ENCODE measurements at places on chromosomes 11 and 22.

GRCh38 chr11:126636911-126637794 is 281.7 kb downstream of the ST3GAL4 start:
- DNase-seq = no peak

DNA sequence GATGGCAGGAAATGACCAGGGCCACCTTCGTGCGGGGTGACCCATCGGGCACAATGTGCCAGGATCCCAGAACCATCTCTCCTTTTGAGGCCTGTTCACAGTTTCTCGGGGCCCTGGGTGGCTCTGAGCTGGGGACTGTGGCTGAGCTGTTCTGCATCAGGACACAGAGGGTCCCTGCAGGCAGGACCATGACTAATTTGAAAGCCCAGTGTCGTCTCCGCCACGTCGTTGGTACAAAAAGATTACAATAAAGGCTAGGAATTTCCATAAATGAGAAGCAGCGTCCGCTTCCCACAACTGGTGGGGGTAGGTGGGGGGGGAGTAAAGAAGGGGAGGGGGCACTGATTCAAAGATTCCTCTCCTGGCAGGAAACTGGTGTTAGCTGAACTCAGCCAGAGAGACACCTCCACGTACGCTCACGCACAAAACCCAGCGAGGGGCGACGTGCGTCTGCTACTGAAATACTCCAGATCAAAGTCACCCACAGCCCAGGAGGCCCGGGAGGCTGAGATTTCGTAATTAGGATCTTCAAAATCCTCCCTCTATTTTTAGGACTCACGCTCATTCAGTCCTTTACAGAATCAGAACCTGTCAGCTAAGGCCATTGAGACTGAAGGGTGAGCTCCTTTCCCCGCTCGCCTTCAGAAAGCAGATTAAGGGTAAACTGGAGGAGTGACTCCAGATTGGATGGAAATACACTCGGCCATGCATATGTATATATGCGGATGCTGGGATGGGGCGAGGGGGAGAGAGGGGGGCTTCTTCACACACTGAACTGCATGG is 11.0 kb downstream of the MN1 start:
- no peak for DNase-seq

- no peak for DNase-seq
These were observed 154.2 kb downstream of the MIAT start for GRCh38 chr22:26811647-26811992.

- peak; percentile 17 for DNase-seq
These were observed 12.9 kb upstream of the SYTL2 start for GRCh38 chr11:85823816-85824215.

DNA sequence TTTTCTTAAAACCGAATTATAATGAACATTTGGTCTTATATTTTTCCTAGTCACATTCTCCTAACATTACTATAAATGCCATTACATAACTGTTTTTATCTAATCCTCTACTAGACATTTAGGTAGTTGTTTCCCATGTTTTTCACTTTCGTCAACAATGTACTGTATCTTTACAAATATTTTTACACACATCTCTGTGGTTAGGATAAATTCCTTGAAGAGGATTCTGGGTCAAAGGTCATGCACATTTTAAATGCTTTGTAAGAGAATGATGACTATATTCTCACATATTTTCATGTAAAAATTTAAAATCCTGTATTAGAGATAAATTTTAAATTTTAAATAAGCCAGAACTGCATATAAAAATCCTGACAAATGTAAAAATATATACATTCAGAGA is 61.3 kb upstream of the CLNS1A start:
- no peak for DNase-seq

DNA sequence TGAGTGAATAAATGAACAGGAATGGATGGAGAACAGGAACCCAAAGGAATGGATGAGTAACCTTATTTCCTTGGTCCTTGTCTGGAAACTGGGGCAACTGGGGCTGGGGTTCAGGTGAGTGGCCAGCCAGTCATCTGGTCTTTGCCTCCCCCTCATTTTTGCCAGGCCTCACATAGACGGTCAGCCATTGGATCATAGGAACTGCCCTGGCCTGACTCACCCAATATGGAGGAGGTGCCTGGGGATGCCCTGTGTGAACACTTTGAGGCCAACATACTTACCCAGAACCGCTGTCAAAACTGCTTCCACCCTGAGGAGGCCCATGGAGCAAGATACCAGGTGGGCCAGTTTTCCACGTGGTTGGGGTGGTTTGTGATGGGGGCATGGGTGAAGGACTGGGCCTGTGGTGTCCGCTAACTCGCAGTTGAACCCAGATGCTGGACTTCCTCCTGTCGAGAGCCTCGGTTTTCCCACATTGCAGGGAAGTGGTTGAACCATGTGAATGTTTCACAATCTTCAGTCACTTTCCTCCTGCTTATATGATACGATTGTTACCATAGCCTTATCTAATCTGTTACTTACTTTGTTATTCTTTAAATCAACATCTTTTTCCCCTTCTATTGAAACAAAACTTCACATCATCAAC is 4.4 kb downstream of the TRIOBP start:
- no peak for DNase-seq

- DNase-seq = no peak
These were observed 10.5 kb downstream of the AASDHPPT start for GRCh38 chr11:106087815-106088435.

DNA sequence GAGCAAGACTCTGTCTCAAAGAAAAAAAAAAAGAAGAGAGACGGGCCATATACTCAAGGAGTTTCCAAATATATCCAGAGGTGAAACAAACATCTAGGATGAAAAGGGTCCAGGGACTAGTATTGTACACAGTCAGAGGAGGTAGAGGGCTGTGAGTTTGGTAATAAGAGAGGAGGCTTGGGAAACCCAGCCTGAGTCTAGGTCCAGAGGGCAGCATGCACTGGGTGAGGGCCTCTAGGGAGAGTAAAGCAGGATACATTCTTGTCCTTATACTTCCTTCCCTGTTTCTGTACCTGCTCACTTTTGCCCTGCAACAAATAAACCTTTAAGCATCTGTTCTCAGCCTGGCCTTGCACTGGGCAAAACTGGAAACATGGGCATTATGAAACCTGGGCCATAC is 31.5 kb downstream of the STIM1 start:
- DNase-seq = no peak

GRCh38 chr11:108973402-108974162 is 308.7 kb downstream of the DDX10 start:
- no peak for DNase-seq

GRCh38 chr22:36325154-36326031 is 62.4 kb downstream of the MYH9 start:
- no peak for DNase-seq

GRCh38 chr11:87675993-87676392 is 499.2 kb downstream of the RAB38 start:
- DNase-seq = no peak

GRCh38 chr11:113670831-113671215 is 35.3 kb downstream of the TMPRSS5 start:
- DNase-seq = no peak

GRCh38 chr22:38699784-38700183 is 959 bp downstream of the JOSD1 start:
- no peak for DNase-seq

GRCh38 chr11:28833670-28834069 is 725.5 kb downstream of the METTL15 start:
- no peak for DNase-seq

DNA sequence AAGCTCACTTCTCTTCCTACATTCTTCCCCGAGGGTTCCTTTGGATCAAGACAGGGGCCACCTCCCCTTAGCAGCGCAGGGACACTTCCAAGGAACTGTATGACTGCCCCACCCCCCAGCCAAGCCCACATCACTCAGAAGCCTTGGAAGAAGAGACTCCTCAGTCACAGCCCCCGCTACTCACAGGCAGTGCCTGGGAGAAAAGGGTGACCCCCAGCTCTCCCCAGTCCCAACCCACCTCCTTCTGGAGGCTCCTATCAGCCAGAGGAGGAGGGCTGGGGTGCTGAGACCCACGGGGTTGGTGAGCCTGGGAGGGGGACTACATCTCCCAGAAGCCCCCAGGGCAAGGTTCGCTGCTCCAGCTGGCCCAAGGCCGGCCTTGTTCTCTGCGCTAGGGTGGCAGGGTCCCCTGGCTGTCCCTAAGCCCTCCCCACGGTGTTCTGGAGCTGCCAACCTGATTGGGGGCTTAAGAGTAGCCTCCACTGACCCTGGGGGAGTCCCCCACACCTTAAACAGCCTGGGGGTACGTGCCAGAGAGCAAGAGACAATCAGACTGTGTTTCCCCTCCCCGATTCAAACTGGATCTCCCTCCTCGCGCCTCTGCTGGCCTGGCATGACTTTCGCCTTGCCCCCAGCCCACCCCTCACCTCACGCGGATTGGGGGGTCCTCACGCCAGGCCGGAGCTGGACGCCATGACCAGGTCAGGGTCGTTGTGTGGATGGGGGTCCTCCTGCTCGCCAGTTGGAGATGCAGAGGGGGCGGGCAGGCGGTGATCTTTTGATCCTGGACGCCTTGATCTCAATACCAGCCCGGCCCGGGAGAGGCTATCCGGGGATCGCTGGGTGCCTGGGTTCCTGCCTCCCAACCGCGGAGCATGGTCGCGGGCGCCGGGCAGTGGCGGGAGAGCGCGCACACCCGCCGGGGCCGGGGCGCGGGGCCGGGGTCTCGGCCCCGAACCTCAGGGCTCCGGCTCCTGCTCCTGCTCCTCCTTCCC is 838 bp downstream of the BCL9L start:
- no peak for DNase-seq

- no peak for DNase-seq
These were observed 19.2 kb upstream of the KDM2A start for GRCh38 chr11:67099831-67100324.

- no peak for DNase-seq
These were observed 69.3 kb downstream of the CEP164 start for GRCh38 chr11:117396970-117397369.

DNA sequence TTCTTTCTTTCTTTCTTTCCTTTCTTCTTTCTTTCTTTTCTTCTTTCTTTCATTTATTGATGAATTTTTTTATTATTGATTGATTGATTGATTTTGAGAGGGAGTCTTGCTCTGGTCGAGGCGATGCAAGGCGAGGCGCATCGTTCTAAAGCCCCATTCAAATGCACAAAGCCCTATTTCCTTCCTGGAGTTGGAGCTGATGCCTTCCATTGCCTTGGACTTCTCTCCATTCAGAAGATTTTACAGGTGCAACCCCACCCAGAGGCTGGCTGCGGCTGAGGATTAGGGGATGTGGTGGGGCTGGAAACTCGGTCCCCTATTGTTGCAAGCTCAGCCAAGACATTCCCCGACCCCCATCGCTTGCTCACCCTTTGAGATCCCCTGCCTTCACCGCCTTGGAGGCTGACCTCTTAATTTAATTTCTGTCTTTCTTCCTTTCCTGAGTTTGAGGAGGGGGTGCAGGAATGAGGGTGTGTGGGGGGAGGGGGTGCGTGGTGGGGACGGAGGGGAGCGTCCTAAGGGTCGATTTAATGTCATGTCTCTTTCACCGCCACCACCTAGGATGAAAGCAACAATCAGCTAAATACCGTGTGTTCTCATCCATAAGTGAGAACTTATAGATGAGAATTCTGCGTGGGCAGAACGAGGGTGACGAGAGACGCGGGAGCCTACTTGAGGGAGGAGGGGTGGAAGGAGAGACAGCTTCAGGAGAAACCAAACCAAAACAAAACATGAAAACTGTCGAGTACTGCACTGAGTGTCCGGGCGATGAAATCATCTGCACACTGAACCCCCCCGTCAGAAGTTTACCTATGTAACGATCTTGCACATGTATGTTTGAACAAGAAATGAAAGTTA is 3913.9 kb upstream of the OR11H1 start:
- no peak for DNase-seq

- DNase-seq = no peak
These were observed 21.5 kb upstream of the CSNK2A3 start for GRCh38 chr11:11374358-11375148.

GRCh38 chr11:10493041-10493663 is 38.1 kb downstream of the AMPD3 start:
- no peak for DNase-seq

GRCh38 chr22:39662686-39663052 is 92.1 kb downstream of the CACNA1I start:
- no peak for DNase-seq

DNA sequence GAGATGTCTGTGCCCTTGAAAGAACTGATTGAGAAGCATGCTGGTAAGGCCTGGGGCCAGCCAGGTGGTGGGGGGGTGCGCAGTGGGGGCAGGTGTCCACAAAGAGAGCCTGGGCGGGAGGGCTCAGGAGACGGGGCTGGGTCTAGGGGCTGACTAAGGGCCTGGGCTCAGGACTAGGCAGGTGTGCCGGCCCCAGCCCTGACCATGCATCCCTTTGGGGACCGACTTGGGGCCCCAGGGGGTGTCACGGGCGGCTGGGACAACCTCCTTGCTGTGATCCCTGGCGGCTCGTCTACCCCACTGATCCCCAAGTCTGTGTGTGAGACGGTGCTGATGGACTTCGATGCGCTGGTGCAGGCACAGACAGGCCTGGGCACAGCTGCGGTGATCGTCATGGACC is 4.4 kb downstream of the NDUFV1 start:
- DNase-seq = no peak

- DNase-seq = no peak
These were observed 201.1 kb downstream of the BRD1 start for GRCh38 chr22:49626361-49627216.

DNA sequence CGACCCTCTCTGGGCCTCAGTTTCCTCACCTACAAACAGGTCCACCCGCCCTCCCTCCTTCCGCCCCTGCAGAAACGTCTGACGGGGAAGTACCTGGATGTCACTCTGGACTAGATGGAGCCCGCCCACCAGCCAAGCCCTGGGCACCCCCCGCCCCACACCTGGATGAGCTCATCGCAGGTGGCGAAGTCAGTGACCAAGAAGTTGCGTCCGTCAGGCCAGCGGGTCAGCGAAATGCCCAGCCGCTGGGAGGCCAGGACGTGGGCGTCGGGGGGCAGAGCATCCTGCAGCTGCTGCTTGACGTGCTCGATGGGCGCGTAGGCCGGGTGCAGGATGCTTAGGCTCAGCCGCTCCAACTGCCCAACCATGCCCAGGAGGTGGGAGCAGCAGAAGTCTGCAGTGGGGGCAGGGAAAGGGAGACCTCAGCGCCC is 897 bp downstream of the PNPLA5 start:
- no peak for DNase-seq

DNA sequence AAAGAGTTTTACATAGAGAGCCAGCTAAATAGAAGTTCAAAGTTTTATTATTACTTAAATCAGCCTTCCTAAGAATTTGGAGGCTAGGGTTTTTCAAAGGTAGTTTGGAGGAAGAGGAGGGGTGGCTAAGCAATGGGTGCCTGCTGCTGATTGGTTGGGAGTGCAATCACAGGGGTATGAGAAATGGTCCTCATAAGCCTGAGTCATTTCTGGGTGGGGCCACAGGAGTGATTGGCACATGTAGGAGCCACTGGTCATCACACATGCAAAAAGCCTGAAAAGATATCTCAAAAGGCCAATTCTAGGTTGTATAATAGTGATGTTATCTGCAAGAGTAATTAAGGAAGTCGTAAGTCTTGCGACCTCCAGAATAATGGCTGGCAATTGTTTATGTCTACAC is 12.9 kb downstream of the OR51L1 start:
- DNase-seq = no peak

DNA sequence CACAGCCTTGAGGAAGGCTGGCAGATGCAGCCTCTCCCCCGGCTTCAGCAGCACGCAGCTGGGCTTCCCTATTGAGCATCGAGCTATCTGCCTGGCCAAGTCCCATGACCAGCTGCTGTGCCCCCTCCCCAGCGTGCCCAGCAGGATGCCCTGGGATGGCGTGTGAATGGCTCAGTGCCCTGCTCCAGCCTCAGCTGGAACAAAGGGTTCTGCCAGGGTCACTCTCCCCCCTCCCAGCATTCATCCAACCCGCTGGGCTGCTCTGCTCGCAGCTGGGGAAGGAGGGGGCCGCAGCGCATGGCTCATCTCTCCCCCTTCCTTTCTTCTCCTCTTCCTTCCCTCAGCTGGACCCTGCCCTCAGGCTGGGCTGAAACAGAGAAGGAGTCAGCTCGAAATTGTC is 14.5 kb downstream of the LRP4 start:
- no peak for DNase-seq

GRCh38 chr22:39674536-39674935 is 104.0 kb downstream of the CACNA1I start:
- DNase-seq = no peak
